ENCODE measurements at places on chromosomes 5 and 9.

- DNase-seq: no peak
Measured at GRCh38 chr9:35918780-35919179, 9.5 kb downstream of the SPAAR start.

GRCh38 chr5:13692172-13692571, 252.3 kb downstream of the DNAH5 start:
- no peak for DNase-seq

GRCh38 chr9:28808042-28808441, 1234.8 kb upstream of the C9orf72 start:
- DNase-seq: no peak

DNA sequence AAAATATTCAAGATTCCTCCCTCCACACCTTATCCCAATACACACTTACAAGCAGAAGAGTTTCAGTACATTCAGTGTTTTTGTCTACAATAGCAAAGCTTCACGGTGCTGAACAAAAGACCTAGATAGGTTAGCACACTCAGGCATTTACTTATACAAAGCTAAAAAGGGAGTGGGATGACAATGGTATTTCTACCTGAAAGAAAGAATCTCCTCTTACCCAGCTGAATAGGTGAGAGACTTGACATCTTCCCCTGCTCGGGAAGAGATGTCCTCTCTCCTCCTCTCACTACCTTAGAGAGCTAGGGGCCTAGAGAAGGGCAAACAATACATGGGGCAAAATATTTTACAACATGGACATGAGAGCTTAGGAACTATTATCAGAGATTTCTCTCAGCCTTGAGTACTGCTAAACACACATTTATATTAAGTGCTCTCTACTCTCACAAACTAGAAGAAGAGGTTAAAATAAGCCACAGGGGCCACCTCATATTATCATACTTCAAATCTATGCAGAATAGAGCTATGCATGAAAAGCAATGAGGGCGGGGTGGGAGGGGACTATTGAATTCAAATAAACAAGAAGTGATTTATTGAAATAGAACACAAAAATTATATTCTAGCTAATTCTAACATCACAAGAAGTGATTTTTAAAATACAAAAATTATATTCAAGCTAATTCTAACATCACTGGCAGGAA, 38.6 kb upstream of the RNF38 start:
- no peak for DNase-seq

DNA sequence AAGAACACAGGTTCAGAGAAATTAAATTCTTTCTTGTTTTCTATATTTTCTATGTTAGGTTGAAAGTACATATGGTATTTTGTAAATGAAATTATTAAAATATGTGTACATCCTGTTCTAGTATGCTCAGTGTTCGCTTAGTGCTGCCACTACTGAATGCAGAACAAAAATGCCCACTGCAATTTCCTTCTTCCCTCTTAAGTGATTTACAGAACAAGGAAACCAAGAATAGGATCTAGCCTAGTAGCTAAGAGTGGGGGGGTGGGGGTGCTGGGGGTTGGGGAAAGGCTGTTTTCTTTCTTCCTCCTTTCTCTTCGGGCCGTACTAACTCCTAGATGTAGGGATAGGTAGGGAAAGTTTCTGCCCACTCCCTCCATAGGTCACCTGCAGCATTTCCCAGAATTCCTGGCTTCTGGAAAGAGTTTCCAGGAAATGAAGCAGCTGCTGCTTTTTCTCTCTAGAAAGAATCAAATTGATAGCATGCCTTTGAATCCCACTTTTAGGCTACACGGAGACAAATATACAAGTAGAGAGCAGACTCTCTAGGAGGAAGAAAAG, 15.7 kb downstream of the SPATA9 start:
- DNase-seq: no peak

DNA sequence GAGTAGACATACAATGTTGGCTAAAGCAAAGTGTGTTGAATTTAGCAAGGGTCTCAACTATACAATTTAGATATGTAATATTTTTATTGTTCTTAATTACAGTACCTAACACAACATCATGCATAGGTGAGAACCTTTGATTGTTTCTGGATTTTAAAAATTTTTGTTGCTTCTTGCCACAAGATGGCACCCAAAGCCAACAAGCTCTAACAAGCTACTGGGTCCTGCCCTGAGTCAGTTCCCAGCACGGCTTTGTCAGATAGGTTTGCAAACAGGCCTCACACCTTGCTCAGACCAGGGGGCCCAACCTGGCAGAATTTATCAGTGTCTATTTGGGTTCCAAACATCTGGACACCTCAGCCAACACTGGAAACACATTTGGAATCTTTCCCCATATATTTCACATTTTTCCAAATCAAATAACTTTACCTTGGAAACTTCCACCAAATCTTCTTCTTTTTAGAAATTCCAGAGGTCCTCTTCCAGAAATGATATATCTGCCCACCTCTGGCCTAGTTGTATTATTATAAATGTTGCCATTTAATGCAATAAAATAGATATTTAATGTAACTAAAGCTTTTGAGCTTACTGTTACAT, 49.5 kb upstream of the EGFLAM start:
- DNase-seq: no peak

Measured in CD4-positive, alpha-beta T cell treated with Interleukin-4 for 4 hours (primary cell).